D341Med (cell line): ENCODE measurements at places on chromosomes 2 and 18.

DNA sequence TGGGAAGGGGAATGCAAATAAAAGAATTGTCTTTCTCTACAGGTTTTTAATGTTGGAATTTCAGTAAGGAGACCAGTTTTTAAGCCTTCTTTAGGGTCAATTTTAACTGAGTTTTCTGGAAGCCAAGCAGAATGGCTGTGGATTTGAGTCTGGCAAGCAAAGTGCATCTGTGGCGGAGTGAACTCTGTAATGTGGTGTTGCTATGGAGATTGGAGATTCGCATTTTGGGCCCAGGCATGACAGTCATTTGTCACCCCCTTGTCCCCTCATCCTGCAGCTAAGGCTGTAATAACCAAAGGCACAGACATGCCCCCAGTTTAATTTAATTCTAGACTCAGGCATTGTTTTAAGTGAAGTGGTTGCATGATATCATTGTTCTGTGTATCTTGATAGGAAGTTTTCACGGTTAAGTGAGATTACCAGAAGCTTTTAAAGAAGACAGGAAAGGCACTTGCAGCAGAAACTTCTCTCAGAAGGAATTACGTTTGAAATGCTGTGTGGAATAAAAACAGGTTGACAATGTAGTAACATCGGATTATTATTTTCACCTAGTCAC is 30.6 kb downstream of the ARMC9 start:
- DNase-seq = no peak

DNA sequence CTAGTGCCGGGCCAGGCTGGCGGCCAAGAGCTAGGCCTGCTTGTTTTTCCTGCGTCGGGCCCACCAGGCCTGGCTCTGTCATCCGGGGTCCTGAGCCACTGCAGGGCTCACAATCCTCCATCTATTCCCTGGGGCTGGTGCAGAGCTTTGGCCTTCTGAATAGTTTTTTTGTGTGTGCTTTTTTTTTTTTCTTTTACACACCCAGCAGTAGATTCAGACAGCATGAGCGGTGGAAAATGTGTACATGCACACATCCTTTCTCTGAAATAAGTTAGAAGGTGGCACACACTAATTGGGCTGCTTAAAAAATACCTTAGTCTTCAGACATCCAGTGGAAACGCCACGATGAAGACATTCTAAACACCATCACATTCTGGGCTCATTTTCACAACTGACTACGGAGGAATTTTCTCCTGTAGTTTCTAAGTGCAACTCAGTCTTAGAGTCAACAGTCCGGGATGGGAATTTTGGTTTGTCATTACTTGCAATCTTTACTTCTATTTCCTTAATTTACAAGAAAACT is 6.1 kb downstream of the ZFP36L2 start:
- DNase-seq = no peak

DNA sequence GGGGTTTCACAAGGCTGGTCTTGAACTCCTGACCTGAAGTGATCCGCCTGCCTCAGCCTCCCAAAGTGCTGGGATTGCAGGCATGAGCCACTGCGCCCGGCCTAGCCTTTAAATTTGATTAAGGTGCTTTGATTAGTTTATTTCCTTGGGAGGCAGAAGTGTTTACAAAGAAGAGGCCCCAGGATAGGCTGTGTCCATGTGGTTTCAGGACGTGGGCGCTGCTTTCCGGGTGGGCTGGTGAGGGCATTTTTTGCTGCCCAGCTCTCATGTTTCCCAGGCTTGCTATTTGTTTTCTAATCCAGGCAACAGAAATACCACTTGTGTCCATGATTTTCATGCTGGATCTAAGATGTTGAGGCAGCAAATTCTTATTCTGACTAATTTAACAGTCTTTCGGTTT is 124.2 kb downstream of the SH3RF3 start:
- DNase-seq = no peak

- peak; percentile 70 for DNase-seq
These were observed 23.6 kb downstream of the FZD5 start for GRCh38 chr2:207746131-207746530.

DNA sequence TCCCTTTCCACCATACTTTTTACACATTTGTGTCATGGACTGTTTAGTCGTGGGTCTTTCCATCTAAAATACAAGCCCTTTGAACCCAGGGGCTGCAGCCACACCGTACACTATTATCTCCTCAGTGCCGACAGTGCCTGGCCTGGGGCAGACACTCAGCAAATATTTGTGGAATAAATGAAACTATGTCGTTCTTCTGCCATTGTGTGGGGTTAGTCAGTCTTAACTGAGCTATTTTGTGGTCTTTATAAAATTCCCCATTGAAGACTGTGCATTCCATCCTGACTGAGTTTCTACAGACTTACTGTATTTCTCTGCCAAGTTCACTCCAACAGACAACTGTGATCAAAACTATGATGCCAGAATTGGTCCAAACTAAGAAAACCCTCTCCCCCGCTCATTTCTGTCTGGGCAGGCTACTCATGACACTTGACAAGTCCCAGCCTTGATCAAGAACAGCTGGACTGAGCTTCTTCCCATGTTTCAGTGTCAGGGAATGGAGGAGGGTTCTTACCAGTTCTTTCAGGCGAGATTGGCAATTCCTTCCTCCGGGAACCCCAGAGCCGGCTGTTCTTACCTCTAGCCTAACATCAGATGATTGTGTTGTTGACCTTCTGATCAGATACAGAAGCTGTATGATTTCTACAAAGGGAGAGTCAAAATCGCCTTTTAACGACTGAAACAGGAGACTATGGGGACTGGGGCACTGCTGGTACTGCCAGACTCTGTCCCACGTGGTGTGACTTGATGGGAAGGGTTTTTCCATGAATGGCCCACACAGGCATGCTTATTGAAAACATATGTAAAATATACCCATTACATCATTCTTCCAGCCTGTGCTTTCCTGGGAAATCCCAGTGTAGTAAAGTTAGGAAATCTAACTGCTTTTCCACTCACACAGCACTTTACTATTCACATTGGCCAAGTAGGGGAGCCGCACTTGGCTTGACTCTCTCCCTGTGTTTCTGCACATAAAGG is 77.4 kb upstream of the NPAS2 start:
- DNase-seq = no peak

- DNase-seq = no peak
These were observed 158.4 kb downstream of the SLC4A10 start for GRCh38 chr2:161782615-161783014.

DNA sequence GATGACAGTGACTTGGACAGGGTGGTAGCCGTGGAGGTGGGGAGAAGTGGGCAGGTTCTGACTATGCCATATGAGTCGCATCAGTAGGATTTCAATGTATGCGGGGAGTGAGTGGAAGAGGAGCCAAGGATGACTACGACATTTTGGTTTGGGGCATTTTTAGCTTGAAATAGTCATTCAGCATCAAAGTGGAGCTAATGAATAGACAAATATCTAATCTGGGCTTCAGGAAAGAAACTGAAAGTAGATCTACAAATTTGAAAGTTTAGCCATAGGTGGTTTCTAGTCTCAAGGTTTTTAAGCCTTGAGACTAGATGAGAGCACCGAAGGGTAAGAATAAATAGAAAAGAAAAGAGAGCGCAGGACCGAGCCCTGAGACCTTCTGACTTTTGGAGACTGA is 58.3 kb downstream of the FEZ2 start:
- no peak for DNase-seq

- no peak for DNase-seq
These were observed 1.5 kb upstream of the RRM2 start for GRCh38 chr2:10120877-10121574.

- no peak for DNase-seq
These were observed 64.2 kb downstream of the RBM43 start for GRCh38 chr2:151197184-151198108.

- no peak for DNase-seq
These were observed 143.9 kb upstream of the CREB1 start for GRCh38 chr2:207385903-207386302.

GRCh38 chr2:143284087-143284675 is 155.0 kb downstream of the ARHGAP15 start:
- DNase-seq = peak; percentile 59

- DNase-seq = no peak
These were observed 803 bp upstream of the DES start for GRCh38 chr2:219417374-219417773.
